ENCODE measurements at places on chromosomes 3 and 15.

DNA sequence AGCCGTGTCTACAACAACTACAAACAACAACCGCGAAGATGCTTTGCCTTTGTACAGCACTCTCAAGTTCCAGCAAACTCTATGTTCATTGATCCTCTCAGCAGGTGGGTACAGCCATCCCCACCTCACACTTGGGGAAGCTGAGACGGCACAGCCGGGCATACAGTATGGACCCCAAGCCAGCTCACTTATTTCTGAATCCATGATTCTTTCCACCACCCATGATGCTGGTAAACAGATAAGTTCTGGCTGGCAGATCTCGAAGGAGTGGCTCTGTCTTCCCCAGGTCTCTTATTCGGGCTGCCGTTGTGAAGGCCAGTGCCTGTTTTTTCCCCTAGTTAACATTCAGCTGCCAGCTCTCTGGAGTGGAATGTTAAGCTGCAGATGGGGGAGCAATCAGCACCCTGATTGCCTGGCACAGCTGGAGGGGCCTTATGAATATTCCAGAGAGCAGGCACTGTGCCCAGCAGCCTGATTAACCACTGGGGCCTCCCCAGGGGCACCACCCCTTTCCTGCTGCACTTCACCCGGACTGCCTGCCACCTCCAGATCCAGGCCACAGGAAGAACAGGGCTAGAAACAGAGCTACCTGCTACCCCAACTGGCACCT, 73.2 kb downstream of the CORO2B start:
- no peak for DNase-seq

DNA sequence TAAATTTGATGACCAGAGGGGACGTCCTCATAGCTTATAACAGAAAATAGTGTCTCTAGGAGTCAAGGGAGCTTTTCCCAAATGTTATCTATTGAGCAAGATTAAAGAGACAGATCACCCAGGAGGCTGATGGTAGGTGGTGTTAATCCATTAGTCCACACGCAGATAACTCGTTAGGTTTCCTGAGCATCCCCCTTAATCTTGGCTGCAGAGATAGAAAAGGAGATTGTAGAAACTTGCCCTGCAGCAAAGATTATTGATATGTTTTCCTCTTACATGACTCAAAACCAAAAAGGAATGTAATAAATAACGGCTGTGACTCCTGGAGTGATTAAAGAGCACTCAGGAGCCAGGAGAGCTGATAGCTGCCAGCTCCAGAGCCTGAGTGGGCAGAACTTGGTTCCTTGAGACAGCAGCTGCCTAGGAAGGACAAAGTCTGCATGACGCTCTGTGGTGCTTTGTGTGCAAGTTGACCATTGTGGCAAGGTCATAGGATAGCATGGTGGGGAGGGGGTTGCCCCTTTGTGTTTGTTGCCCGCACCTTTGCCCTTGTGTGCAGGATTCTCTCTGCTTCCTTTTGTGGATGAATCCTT, 234.8 kb downstream of the PTPRG start:
- DNase-seq = no peak

- no peak for DNase-seq
Measured at GRCh38 chr15:27438403-27439375, 467.7 kb downstream of the GABRG3 start.

DNA sequence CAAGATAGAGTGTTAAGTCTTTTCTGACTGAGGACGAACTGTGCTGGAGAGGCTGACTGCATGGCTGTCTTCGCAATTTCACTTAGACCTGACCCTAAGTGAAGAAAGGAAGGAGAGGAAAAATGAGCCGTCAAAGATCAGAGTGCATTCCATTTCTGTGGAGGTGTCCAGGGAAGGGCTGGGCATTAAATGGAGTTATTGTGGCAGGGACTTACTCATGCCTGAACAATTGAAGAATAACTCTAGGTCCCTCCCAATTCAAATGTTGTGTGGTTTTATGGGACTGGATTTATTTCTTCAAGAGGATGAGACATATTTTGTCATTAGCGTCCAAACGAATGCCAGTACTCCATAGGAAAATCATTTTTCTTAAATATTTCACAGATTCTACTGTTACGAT, 187.3 kb upstream of the CFAP20DC start:
- no peak for DNase-seq

DNA sequence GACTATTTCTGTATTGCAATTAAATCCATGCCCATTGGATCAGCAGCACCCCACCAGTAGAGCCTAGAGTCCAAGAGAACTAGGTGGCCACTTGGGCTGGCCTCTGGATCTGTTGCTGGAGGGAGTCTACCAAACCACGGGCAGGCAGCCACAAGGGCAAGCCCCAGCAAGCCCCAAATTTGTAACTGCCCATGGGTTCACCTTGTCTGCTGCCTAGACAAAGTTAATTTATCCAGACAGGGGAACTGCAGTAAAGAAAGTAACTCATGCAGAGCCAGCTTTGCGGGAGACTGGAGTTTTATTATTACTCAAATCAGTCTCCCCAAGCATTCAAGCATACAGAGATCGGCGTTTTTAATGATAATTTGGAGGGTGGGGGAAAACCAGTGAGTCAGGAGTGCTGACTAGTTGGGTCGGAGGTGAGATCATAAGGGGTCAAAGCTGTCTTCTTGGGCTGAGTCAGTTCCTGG, 74.0 kb upstream of the TERB2 start:
- DNase-seq = peak; percentile 49

- DNase-seq = no peak
Measured at GRCh38 chr3:150589759-150590158, 13.4 kb upstream of the SELENOT start.

- DNase-seq = no peak
Measured at GRCh38 chr3:178804606-178805005, 267.0 kb downstream of the ZMAT3 start.

GRCh38 chr3:12984023-12984823, 89.0 kb downstream of the IQSEC1 start:
- DNase-seq = peak; percentile 47

GRCh38 chr15:72933976-72934375, 118.3 kb upstream of the NEO1 start:
- DNase-seq = no peak

DNA sequence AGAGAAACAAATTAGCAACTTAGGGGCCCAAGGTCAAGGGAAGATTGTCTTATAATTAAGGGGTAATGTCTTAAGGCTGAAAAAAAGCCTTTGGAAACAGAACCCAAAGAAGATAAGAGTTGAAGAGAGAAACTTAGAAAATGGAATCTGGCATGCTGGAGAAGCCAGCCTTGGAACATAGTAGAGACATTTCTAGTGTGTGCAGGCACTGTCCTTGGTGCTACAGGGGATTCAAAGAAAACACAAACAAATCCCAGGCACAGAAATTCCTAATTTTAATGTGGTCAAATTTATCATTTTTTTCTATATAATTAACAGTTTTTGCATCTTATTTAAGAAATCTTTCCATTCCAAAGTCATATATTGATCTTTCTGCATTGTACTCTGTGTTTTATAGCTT, 89.4 kb downstream of the NR1D2 start:
- DNase-seq = no peak

- DNase-seq = no peak
Measured at GRCh38 chr3:57069503-57069902, 9.0 kb downstream of the SPATA12 start.

DNA sequence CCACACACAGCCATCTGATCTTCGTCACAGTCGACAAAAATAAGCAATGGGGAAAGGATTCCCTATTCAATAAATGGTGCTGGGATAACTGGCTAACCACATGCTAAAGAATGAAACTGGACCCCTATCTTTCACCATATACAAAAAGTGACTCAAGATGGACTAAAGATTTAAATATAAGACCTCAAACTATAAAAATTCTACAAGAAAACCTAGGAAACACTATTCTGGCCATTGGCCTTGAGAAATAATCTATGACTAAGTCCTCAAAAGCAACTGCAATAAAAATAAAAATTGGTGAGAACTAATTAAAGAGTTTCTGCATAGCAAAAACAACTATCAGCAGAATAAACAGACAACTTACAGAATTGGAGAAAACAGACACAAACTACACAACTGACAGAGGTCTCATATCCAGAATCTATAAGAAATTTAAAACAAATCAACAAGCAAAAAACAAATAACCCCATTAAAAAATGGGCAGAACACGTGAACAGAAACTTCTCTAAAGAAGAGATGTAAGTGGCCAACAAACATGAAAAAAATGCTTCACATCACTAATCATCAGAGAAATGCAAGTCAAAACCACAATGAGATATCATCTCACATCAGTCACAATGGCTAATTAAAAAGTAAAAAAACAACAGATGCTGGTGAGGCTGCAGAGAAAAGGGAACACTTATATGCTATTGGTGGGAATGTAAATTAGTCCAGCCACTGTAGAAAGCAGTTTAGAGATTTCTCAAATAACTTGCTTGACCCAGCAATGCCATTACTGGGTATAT, 104.0 kb downstream of the NR1I2 start:
- no peak for DNase-seq

DNA sequence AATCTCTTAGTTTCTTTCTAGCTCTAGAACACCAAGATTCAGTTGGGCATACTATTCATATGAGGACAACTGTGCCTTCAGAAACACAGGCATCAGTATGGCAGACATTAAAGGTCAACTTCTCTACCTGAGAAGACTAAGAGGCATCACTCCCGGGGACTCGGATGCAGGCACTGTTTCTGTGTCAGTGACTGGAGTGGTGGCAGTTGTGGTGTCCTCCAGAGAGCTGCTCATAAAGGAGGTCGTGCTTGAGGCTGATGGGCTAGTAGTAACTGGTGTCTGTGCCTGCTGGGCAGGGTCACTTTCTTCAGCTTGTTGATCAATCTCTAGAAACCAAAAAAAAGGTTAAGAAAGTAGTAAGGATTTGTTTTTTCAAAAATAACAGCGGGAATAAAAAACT, 75.2 kb downstream of the FBXL22 start:
- no peak for DNase-seq

DNA sequence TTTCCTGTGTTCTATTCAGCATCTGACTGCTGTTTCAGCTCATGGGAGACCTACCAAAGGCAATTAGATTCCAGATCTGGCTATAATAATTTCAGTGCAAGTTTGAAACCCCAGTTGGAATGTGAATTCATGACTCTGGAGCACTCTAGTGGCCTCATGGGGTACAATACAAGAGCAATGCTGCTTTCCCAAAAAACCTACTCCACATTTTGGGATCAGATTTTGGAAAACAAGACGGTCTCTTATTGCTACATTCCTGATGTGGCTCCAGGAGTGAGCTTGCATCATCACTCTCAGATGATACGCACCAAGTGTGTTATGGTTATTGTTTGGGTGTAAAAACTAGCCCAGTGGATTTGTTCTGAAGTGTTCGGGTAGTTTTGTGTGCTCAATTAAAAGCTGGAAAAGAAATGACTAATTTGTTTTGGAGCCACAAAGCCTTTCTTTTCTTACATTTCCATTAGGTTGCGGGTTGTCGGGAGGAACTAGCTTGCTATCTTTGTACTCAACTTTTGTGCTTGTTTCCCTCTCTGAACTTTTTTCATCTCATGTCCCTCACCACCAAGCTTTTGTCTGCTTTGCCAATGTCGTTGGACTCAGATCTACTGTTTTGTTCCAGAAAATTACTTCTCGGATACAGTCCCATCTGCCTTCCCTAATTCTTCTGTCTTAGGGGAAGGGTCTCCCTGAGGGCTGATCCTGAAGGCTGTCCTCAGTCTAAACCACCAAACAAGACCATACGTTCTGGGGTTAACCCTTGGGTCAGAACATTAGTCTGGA, 272.1 kb downstream of the BBX start:
- no peak for DNase-seq

DNA sequence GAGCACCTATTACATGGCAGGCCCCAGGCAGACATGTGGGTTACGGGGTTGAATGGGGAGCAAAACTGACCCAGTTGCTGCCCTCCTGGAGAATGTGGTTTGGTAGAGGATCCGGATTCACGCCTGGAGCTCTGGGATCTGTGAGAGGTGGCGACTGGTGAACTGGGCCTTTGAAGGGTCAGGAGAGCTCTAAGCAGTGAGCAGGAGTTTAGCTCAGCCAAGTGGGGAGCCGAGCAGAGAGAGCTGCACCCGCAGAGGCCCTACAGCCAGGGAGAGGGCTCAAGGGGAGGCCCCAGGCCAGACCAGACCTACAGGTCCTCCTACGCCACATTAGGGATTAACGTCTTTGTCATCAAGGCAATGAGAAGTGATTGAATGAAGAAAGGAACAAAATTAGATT, 179.8 kb upstream of the TLE3 start:
- no peak for DNase-seq

- no peak for DNase-seq
Measured at GRCh38 chr15:42741710-42742109, 4.8 kb upstream of the CDAN1 start.

DNA sequence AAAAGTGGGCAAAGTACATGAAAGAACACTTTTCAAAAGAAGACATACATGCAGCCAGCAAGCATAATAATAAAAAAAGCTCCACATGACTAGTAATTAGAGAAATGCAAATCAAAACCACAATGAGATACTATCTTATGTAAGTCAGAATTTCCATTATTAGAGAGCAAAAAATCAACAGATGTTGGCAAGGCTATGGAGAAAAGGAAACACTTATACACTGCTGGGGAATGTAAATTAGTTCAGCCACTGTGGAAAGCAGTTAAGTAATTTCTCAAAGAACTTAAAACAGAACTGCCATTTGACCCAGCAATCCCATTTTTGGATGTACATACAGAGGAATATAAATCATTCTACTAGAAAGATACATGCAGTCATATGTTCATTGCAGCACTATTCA, 360.7 kb downstream of the NSUN3 start:
- DNase-seq = no peak

- no peak for DNase-seq
Measured at GRCh38 chr3:151935446-151935845, 62.0 kb downstream of the SUCNR1 start.

DNA sequence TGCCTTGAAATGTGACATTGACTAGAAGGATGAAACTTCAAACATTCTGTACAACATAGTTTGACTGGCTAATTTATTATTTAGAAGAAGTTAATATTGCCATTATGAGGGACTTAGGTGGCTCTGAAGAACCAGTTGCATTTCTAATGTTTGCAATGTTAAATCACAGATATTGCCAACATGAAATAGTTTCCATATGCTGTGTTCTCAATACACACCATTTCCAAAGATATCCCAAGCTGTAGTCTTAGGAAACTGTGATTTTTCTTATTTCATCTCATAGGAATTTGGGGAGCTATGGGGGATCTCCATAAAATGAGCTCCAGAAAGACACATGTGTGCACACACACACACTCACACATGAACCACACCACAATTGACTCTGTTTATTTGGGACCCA, 36.3 kb downstream of the ALG1L2 start:
- DNase-seq = no peak

DNA sequence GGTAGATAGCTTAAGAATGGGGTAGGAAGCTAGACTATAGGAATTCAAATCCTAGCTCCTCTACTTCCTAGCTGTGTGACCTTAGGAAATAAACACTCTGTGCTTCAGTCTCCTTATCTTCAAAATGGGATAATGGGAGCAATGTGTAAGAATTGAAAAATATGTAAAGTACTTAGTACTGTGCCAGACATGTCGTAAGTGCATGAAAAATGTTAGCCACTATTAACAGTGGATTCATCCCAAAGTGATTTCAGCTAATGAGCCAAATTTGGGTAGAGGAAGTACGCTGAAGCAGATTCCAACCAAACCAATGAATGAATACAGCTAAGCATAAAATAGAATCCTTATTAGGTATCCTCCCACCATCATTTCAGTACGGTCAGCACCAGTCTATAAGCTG, 192.1 kb downstream of the RORA start:
- no peak for DNase-seq
